WERI-Rb-1 (cell line): ENCODE measurements at places on chromosomes 7 and 10.

DNA sequence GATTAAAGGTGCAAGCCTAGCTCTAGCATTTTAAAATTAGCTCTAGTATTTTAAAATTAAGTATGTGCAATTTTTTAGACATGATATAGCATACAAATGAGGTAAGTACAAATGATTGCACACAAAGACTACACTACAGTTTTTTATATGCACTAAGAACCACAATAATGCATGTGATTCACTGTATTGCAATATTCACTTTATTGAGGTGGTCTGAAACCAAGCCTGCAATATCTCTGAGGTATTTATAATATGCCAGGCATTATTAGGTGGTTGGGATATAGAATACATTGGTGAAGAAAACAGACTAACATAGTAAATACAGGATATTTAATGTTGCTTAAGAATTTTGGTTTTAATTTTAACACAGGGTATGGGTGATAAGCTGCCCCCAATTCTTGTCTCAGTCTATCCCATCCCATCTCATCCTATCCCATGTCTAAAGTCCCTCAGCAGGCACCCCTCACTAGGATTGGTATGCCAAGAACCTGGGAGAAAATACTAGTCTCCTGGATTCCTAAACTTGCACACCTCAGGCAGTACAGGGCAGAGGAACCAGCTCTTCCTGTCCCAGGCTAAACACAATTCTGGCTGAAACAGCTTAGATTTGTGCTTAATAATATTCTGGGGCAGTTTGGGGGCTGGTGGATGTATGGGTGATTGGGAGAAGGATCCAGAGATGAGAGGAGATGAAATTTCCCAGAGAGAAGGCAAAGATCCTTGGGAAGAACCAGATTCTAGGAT, 90.4 kb downstream of the HIPK2 start:
- no peak for DNase-seq

GRCh38 chr10:71752391-71753090, 20.8 kb downstream of the VSIR start:
- DNase-seq, result peak; percentile 53

DNA sequence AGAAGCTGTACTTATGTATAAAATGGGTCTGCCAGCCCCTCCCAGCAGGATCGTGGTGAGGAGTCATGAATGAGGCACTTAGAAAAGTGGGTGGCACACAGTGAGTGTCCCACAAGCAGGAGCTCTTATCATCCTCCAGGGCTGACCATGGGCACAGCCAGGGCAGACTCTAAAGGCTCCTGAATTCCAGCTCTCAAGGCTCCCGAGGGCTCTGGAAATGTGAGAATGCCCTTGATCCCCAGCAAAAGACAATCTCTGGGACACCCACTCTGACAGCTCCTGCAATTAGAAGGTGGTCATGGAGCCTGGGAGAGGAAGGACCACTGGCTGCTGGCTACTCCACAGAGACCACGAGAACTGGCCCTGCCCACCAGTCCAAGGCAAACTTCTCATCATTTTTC, 1.6 kb downstream of the VSTM4 start:
- DNase-seq, result no peak

DNA sequence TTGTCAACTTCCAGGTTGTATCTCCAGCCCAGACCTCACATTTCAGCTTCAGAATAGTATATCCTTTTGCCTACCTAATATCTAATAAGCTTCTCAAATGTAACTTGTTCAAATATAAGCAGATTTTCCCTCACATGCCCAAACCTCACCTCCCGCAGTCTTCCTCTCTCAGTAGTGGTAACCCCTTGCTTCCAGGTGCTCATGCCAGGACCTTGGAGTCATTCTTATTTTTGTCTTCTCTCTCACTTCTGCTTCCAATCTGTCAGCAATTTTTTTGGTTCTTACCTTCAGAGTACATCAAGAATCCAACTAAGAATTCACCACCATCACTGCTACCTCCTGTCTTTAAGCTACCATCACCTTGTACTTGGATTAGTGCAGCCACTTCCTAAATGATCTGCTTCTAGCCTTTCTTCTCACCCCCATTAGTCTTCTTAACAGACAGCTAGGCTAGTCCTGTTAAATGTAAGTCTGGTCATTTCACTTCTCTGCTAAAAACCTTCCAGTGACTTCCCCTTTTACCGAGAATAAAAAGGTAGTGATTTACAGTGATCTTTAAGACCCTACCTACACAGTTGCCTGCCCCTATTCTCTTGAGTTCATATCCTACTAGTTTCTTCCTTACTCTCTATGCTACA, 14.0 kb downstream of the ANKIB1 start:
- DNase-seq, result no peak

DNA sequence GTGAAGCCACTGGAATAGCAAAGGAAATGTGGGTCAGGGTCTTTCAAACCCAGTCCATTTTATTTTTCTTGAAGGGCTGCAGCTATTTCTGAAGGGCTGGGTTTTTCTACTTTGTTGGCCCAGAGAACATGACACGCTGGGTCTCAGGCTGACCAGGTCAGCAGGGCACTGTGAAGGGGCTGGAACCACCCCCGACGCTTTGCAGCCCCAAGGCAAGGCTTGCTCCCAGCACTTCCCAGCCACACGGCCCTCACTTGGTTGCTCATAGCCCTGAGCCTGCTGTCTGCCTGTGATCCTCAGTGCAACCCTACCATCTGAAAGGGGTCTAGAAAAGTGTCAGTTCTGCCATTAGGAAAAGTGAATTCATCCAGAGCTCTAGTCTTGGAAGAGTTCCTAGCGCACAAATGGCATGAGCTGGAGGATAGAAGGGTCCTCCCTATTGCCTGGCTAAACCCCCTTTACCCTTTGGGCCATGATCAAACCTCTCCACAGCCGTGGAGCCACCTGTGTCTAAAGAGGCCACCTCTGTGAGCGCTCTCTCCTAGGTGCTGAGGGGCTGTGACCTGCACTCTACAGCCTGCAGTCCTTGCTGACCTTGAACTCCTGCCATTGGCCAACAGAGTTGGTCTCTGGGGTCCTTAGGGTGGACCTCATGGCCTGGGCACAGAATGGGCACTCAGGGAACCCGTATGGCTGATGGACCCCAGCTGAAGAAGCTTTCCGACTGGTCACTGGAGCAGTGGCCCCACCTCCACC, 132.0 kb downstream of the RGS10 start:
- DNase-seq, result no peak

DNA sequence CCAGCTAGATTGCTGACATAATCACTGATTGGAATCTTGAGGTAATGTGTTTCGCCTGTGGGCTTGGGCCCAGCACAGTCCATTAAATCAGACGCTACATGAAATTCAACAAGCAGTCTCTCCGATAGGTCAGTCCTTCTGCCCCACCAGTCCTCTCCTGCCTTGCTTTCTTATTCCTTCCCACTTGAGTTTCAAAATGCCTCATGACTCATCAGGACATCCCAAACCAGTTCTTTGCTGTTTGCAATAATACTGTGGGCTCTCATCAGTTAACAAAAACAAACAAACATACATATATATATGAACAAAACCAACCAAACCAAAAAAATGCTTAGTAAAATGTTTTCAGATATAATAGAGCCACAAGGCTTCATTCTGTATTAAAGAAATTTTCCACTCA, 599.0 kb downstream of the SORCS1 start:
- no peak for DNase-seq

DNA sequence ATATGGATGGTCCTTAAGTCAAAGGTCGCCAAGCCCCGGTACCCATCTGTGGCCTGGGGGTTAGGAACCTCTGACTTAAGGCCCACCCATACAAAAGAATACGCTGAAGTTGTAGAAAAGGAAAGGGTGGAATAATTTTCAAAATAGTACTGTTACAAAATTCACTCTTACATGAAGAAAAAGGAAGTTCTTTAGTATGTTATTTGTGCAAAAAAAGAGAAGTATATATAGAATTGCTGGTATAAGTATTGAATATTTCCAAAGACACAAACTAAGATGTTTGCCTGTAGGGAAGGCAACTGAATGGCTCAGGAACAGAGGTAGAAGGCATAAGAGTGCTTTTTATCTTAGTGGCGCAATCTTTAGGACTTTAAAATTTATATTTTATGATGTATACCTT, 78.7 kb downstream of the PRLHR start:
- no peak for DNase-seq

DNA sequence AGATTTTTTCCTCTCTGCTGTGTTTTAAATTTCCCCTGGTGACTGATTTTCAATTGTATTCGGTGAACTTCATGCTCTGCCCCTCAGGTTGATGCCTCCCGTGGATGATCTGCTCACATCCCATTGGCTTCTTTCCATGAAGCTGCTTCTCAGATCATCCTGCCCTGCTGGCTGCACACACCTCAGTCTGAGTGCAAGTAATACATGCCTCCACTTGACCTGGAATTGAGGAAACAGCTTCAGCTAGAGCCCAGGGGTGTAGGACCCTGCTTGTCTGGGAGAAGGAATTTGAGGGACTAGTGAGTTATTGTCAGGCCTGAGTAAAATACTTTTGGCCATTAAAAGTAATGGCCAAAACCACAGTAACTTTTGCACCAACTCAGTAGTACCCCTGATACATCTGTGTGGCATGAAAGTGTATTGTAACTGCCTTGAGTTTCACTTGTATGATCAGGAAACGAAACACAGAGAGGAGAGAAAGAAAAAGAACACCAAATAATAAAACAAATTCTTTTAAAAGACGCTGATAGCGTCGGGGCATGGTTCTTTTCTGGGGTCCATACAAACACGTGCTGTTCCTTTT, 49.4 kb downstream of the SPAM1 start:
- DNase-seq, result no peak

- DNase-seq, result peak; percentile 19
Observed at GRCh38 chr10:101495324-101495925, 92.6 kb downstream of the POLL start.

DNA sequence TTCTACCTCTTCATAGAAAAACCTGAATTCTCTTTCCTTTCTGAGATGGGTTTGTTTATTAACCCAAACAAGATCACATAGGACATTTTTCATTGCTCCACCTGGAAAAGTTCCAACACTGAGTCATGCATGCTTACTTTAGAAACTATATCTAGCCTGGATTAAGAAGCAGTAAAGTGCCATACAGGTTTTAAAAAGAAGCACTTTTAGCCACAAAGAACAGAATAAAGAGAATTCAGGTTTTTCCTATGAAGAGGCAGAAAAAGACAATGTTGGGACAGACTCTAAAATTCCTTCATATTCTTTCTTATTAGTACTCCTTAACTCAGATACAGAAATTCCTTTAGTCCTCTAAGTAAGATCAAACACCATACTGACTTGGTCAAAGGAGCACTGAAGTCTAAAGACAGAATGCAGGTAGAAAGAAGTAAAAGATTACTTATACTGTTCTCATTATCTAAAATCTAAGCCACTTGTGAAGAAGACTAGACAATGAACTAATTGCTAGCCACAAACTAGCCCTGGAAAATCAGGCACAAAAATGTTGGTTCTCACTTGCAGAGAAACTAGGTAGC, 241.3 kb downstream of the ANK3 start:
- no peak for DNase-seq

DNA sequence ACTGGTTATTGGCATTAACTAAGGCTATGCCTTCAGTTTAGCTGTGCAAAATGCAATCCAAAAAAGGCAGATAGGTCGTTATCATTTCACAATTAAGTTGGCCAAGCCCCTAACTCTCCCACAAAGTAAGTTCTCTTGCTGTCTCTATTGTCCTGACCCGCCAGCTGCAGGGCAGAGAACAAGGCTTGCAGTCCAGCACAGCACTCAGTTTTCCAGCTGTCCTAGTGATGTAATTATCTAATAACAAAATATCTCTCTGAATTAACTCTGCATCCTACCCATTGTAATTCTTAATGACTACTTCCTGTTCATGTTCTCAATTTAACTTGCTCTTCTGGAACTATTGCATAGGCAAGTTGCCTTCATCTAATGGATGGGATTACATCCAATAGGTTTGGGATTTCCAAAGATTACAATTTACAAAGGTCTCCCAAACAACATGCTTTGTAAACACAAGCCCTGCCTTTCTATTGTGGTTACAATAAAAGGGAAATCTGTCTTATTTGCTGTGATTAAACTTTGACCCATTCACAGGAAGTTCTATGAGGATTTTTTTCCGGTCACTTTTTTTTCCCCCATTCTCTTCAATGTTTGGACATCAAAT, 55.2 kb downstream of the CDK6 start:
- no peak for DNase-seq
